ENCODE measurements at places on chromosomes 1 and 21.

DNA sequence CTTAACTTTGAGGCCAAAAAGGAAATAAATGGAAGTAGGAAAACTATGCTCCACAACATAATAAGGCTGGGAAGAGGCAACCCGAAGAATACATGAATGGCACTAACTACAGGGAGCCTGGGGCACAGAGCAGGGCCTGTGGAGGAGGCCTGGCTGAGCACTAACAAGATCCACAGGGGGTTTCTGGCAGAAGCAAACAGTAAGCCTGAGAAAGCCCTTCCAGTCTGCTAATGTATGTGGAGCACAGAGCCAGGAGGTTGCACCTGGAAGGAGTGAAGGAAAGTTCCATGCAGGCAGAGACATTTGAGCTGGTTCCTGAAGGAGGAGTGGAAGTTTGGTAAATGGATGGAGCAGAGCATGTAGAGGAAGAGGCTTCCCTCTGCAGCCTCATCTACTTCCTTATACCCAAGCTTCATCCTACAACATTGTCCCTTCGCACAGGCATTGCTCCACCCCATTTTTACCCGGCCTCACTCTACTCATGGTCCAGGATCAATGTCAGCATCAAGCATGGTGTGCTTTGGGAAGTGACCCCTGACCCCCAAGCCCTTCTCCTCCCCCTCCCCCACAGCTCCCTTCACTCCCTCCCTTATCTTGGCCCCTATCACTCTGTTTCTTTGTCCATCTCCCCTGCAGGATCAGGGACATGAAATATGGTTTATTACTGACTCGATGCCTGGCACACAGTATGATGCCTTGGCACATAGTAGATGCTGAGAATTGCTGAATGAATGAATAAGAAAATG is 23.3 kb downstream of the SHISA4 start:
- no peak for DNase-seq

- DNase-seq, result no peak
These were observed 519.9 kb upstream of the USP24 start for GRCh38 chr1:55735106-55735505.

- DNase-seq, result no peak
These were observed 22.7 kb downstream of the UCHL5 start for GRCh38 chr1:193036337-193037047.

DNA sequence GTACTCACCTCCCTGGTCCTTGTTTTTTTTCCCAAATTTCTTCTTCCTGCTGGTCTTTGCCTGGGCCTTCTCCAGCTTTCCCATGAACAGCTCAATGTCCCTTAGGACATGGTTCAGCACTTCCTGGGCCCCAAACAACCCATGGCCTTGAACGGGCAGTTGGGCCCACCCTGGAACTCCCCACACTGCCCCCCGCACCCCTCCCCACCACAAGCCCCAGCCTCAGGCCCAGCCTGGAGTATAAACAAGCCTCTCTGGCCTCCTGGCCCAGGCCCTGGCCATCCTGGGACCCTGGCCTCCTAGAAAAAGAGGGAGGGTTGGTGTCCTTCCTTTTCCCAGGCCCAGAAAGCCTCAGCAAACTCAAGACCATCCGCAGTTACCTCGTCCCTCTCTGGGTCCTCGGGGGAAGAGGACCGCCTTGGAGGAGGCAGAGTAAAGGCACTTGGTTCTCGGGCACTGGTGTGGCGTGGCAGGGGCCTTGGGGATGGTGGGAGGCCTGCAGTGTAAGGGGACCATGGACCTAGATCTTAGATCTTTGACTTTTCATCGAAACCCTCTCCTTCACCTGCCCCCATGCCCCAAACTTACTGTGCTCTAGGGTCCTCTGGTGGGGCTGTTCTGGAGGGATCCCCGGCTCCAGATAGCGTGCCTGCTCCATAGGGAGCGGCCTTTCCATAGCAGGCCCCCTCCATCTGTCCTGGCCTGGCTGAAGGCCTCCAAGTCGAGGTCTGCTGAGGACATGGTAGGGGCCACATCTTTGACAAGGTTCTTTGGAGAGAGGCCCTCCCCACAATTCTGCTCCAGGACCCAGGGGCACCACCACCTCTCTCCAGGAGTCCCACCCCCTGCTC is 5.6 kb downstream of the EPS8L3 start:
- no peak for DNase-seq

GRCh38 chr1:66696771-66697170 is 55.5 kb upstream of the DYNLT5 start:
- no peak for DNase-seq

- DNase-seq, result no peak
These were observed 30.2 kb downstream of the USP1 start for GRCh38 chr1:62467092-62467491.

DNA sequence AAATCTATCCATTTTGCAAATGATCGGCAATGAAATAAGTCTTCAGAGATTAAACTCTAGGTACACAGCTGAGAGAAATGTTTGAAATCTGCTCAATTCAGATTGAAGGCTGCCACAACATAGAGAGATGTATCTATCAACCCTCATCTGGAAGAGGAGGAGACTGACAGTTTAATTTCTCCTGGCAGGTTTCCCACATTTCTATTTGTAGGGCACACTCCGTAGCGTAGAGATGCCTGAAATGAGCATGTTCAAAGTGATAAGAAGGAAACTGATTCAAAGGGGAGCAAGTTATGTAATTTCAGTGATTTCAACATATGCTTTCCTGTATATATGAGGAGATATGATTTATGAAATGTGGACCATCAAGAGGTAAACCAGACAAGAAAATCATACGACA is 44.1 kb downstream of the NIBAN1 start:
- no peak for DNase-seq

GRCh38 chr1:238265866-238266265 is 375.1 kb upstream of the ZP4 start:
- DNase-seq, result no peak

GRCh38 chr1:95041491-95042165 is 31.1 kb downstream of the ALG14 start:
- DNase-seq, result no peak

- DNase-seq, result no peak
These were observed 22.1 kb upstream of the DISP1 start for GRCh38 chr1:222792744-222793143.

DNA sequence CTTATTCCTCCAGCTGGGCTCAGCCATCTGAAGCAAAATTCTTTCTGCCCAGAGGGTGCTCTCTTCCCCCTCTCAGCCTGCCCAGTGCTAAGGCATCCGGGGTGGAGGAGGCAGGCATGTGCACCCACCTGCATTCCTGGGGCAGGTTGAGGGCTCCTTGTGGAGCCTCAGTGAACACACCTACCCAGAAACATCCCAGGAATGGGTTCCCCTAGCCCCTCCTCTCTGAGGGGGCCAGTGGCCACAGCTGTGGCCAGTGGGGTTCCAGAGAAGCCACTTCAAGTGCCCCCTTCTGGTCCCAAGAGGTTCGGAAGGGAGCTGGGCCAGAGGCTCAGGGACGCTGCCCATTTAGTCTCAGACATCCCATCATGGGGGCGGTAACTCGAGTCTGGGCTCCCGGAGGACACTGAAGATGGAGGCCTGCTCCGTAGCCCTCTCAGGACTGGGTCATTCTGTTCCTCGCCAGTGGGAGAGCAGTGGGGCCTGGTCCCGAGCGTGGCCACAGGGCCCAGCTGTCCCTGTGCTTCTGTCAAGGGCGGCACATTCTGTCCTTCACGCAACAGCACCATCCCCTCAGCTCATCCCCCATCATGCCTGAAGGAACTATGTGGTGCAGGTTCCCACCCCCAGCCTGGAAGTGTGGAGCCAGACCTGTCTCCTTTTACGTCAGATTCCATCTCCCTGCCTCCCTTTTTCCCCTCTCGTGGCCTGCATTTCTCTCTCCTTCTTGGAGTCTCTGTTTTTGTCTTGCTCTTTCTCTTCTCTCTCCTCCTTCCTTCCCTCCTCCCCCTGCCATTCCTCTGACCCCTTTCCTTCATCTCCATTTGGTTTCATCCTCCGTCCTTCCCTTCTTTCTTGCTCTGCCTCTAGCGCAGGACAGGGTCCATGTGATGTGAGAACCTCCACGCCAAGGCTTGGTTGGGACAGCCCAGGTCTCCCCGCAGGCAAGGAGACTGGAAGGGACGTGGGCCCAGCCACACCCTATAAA is 49.6 kb upstream of the KDM4A start:
- no peak for DNase-seq

DNA sequence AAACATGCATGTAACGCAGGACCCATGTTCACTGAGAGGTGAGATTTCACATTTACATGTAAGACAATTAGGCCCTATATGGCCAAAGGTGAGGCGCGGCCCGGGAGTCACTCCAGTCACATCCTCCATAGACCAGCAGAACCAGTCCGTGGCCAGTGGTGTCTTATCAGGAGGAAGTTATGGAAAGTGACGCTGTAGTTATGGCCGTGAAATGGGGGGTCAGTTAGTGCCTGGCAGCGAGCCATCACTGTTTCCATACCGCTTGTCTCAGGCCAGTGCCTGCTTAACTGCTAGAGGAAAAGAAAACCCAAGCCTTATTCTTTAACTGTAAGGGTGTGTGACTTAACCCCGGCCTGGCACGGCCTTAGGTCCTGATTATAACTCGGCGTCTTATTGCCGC is 6.1 kb downstream of the C1orf159 start:
- DNase-seq, result no peak

DNA sequence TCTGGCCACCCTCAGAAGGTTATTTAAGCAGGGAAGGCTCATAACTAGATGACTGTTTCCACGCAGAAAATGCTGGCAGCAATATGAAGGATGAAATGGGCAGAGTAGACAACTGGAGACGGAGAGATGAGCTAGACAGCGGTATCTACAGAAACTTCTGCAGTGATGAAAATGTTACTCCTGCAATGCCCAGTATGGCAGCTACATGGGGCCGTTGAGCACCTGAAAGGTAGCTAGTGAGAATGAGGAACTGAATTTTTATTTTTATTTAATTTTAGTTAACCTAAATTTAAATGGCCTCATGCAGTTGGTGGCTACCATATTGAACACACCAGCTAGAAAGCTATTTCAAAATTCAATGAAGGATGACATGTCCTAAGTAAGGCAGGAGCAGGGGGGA is 27.3 kb downstream of the SIPA1L2 start:
- DNase-seq, result no peak

GRCh38 chr1:6331543-6332273 is 61.9 kb downstream of the ACOT7 start:
- DNase-seq, result no peak

Data from activated T-cell treated with anti-CD3 and anti-CD28 coated beads, Interleukin-2, amount 50 U/mL, for 72 hours (primary cell).